ENCODE measurements at places on chromosomes 3 and 15.

DNA sequence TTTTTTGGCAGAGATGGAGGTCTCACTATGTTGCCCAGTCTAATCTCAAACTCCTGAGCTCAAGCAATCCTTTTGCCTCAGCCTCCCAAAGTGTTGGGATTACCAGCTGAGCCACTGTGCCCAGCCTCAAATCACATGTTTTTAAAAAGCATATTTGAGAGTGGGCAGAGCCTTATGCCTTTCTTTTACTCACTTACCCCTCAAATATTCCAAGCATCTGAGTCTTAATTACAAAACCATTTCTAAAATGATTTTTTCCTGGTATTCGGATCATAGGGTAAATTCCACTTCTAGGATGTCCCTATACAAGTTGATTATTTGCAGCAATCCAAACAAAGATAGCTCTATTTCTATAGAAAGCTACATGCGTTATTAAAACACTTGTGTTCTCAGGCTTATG, 106.1 kb downstream of the RFTN1 start:
- DNase-seq, result no peak

DNA sequence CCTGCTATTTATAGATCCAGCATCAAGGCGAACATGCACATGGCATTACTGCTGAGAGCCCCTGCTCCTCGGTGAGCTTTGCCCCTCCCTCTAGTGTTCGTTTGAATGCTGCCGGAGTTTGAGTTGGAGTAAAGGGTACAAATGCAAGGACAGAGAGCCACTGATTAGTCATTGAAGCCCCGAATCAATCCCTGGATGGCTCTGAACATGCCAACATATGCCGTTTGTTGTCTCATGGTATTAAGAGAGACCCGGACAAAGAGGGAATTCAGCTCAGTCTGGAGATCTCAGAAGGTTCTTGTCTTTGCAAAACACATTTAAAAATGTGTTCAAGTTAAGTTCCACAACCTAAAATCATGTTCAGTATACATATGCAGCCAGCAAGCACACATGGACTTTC, 789.2 kb upstream of the NR2F2 start:
- no peak for DNase-seq

DNA sequence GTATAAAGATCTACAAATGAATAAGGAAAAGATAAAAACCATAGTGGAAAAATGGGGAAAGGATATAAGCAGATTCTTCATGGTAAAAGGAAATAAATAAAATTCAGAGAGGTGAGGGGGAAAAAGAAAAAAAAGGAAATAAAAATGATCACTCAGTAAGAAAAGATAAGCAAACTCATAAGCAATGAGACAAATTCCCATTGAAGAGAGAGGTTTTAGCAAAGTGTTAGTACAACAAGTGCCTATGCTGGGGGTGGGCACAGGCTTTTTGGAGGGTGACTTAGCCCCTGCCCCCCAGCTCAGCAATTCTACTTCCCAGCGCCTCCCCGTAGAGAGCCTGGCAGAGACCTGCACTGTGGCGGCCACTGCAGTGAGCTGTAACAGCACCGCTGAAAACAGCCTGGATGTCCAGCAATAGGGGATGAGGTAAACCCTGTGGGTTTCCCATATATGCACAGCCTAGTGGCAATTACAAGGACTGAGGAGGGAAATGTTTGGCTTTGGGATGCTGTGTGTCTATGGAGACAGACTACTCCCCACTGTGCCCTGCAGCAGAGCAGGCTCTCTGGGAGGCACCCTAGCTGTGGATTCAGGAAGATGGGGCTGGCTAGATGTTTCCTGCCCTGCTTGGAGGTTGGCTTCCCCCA, 23.7 kb upstream of the SFMBT1 start:
- DNase-seq, result no peak

GRCh38 chr3:57675530-57675929, 17.3 kb downstream of the DENND6A start:
- no peak for DNase-seq

GRCh38 chr15:41561104-41561776, 2.2 kb downstream of the TYRO3 start:
- no peak for DNase-seq

DNA sequence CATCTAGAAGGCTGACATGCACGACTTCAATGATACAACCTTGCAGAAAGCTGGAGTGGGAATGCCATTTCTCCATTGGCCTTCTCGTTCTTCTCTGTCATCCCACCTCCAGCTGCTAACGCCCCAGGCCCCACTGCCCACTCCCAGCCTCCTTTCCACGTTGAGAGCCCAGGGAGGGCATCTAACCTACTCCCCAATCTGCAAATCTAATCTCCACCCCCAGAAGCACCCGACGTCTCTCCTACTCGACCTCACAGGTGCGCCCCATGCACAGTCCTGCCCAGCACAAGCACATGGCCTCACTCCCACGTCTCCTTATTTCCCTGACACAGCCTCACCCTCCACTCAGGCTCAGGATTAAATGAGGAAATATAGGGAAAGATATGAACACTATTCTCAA, 33.4 kb downstream of the IL12A start:
- DNase-seq, result no peak

DNA sequence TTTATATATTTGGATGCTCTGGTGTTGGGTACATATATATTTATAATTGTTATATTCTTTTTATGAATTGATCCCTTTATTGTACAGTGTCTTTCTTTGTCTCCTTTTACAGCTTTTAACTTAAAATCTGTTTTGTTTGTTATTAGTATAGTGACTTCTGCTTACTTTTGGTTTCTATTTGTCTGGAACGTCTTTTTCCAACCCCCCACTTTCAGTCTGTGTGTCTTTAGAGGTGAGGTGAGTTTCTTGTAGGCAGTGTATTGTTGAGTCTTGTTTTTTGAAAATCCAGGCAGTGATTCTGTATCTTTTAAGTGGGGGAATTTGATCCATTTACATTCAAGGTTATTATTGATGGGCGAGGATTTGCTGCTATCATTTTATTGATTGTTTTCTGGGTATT, 62.0 kb downstream of the AP4E1 start:
- no peak for DNase-seq

GRCh38 chr3:52895418-52895817, 1.9 kb downstream of the STIMATE start:
- no peak for DNase-seq

GRCh38 chr3:111910806-111911205, 51.7 kb downstream of the PHLDB2 start:
- DNase-seq, result peak; percentile 24

DNA sequence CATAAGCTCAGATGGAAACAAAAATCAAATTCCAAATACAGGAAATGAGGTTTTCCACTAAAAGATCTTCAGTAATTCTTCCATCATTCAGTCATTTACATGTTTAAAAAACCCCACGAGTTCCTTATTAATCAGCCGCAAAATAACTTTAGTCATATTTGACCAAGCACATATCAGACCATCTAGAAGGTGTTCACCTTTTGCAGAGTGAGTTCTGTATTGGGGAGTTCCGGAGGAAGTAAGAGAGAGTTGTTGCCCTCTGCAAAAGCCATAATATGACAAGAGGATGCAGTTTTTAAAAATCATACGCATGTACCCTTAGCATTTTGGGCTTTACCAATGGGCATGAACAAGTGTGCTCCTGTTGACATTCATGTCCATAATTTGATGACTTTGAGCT, 61.6 kb downstream of the CCR1 start:
- DNase-seq, result no peak

DNA sequence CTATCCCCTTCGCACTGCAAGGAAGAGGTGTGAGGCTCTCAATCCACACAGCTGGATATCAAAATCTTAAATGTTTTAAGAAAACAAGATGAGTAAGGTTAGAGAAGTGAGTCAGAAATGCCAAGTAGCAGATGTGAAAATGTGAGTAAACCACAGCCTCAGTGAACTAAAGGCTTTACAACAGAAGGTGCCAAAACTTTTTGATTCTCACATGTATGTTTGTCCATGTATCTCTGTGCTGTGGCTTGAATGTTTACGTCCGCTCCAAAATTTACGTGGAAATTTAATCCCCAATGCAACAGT, 126.8 kb upstream of the PFN2 start:
- DNase-seq, result no peak

DNA sequence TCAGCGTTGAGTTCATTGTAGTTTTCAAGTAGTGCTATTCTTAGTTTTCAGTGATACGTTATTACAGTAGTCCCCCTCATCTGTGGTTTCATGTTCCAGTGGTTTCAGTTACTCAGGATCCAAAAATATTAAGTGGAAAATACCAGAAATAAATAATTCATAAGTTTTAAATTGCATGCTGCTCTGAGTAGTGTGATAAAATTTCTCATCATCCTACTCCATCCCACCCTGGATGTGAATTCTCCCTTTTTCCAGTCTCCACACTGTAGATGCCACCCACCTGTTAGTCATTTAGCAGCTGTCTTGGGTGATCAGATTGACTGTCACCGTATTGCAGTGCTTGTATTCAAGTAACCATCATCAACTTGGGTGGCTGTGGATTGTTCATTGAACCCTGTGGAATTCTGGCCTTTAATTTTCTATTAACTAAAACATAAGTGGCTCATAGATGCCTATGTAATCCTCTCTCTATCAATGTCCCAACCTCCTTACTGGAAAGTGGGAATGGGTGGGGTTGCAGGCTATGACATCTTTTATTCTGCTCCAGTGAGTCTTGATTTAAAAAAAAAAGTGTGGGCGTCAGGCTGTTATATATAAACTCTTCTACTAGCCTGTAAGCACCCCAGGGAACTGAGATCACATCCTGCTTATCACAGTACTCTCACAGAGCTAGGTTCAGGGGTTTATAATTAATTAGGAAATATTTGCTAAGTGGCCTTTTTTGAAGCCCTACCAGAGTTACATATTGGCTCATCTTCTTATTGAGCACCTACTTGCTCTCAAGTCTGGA, 97.5 kb downstream of the CFAP20DC start:
- DNase-seq, result no peak

DNA sequence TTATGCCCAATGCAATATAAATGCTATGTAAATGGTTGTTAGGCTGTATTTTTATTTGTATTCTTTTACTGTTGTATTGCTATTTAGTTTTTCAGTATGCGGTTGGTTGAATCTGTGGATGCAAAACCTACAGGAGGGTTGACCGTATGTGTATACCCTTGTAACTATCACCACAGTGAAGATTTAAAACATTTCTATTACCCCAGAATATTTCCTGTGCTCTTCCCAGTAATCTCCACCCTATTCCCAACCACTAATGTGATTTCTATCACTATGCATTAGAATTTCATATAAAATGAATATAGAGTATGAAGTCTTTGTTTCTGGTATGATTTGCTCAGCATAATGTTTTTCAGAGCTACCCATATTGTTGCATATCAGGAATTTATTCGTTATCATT, 705.0 kb downstream of the MECOM start:
- no peak for DNase-seq

DNA sequence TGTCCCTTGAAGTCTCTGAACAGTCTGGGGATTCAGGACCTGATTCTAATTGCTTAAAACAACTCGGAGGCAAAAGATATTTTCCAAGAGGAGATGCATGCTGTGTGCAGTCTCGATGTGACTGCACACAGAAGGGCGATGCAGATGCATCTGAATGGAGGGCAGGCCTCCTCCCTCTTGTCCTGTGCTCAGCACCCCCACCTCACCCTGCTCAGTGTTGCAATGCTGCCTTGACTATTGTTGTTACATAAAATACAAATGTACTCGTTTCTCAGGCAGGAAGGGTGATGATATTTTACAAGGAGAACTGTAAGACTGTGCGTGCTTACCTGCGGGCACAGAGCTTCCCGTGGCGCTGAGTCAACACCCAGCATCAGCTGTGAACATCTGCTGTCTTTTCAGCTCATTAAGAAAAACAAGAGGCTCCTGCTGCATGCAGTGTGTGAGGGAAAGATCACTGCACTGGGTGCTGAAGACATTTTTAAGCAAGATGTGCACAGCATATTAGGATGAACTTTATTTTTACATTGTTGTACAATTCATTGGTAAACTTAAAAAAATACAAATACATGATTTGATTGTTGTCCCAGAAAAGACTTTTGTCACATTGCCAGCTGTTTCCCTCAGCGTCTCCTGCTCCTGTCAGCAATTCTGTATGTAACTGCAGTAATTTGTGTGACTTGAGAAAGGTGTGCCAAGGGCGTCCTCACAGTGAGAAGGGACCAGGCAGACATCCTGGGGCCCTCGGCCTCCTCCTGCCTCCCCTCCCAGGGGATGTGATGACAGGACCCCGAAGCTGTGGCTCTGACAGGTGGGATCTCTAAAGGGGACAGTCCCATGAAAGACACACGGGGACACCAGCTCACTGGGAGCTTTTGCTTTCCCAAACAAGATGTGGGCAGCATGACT, 56.3 kb upstream of the RPL32 start:
- DNase-seq, result no peak

GRCh38 chr3:108102420-108103039, 11.7 kb upstream of the CD47 start:
- no peak for DNase-seq

GRCh38 chr3:86865506-86865905, 125.4 kb downstream of the VGLL3 start:
- DNase-seq, result no peak

GRCh38 chr3:38650248-38650951, 913 bp upstream of the SCN5A start:
- no peak for DNase-seq

DNA sequence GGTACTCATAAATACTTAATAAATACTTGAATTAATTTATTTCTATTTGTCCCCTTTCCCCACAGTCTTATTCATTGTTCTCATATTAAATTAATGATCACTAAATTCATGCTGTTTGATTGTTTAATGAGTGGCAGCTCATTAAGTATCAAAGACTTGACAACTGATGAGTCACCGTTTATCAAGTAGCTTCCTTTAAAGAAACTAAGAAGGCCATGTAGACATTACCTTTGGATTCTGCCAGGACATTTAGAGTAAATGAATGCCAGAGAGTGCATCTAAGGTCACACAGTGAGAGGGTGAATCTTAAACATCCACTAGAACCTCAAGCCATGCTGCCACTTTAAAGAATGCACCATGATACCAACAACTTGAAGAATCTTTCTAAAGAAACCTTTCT, 23.9 kb downstream of the ZBED2 start:
- DNase-seq, result no peak

DNA sequence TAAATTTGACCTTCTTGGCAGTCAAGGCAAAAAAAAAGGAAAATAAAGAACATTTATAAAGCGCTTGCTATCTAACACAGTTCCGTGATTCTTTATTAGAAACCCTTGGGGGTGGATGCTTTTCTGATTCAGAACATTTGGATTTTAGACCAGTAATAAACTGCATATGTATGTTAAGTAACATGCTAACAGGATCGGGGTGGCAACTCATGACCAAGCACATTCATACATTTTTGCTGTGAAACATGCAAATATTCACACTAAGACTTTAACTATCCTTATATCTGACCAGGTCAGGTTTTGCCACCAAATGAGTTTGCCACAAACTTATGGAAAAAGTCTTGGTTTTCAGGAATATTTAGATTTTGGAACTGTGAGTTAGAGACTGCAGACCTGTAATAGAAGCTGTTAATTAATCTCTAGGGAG, 30.4 kb upstream of the KLF13 start:
- DNase-seq, result no peak
